Transverse colon (tissue), 4 donors: ENCODE measurements at places on chromosomes 12 and 14.

- no peak for DNase-seq
Measured at GRCh38 chr12:105555556-105556295, 225.2 kb downstream of the C12orf75 start.

- no peak for DNase-seq
Measured at GRCh38 chr14:71130491-71131179, 223.4 kb downstream of the PCNX1 start.

GRCh38 chr12:67837876-67838275 is 151.4 kb upstream of the IFNG-AS1 start:
- DNase-seq, result no peak

GRCh38 chr14:29630566-29631160 is 297.0 kb downstream of the PRKD1 start:
- DNase-seq, result no peak

DNA sequence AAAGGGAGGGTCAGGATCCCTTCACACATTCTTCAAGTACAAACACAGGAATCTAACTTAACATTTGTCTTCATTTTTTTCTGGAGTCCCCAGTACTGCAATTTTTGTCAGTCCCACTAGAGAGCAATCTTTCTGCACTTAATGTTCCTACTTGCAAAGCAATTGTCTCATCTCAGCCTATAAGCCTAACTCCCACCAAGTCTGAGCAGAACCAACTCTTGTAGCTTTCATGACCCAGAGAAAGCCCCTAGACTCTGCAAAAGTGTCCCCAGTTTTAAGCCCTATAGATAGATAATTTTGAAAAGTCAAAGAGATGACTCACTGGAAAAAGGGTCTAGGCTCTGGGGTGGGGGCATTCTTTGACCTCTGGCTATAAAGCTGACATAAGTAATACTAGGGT is 1.8 kb upstream of the ZBTB39 start:
- DNase-seq, result no peak

- DNase-seq, result no peak
Measured at GRCh38 chr14:87005280-87005679, 987.7 kb downstream of the GALC start.

DNA sequence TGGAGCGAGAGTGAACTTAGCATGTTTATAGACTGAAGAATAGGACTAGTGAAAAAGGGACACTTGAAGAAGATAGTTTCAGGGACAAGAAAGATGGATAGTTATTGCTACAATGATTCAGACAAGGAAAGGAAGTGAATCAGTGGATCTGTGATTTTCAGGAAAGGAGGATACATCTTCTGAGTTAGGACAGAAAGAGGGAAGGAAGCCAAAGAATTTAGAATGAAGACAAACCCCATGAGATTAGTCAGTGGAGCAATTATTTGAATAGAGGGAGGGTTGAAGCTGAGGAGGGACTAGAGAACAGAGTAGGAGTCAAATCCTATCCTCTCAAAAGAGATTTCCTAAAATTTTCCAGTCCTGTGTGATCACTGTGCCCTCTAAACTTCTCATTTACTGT is 282.7 kb downstream of the AKAP6 start:
- DNase-seq, result no peak

DNA sequence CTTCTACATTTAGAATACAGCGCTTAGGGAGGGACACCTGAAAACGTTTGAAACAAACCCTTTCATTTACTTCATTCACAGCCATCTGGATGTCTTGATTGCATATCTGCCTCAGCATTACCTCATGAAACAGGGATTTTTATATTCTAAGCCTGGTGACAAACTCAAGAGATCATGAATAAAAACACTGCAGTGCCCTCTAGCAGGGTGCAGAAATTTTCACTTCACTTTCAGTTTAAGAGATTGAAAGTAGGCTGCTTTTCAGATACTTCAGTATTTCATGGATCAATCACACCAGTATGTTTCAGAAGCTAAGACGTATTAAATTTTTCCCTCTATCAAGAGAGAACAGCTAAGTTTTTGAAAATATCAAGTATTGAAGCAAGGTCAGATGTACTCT is 467.8 kb downstream of the MDGA2 start:
- no peak for DNase-seq
